ENCODE measurements at places on chromosomes 4 and X.

- DNase-seq, result peak; percentile 2
These were observed 31.5 kb upstream of the UNC5C start for GRCh38 chr4:95580226-95580625.

- no peak for DNase-seq
These were observed 947.8 kb downstream of the C4orf33 start for GRCh38 chr4:130043732-130044160.

- DNase-seq, result no peak
These were observed 14.0 kb downstream of the BBS12 start for GRCh38 chr4:122746485-122746965.

DNA sequence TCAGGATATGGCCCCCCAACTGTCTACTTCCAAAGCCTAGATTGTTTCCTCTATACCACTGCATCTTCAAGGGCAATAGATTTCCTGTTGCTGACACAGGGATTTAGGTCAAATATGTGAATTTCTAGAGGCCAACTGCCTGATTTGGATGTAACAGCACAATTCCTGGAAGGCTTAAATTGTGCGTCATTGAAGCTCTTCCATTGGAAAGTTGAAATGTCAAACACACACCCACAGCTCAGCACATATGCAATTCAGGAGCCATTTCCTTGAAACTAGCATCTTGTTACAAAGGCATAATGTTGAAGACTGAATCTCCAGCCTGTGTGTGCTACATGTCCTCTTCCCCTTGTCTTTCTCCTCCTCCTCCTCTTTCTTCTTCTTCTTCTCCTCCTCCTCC is 158.6 kb downstream of the STK32B start:
- no peak for DNase-seq

DNA sequence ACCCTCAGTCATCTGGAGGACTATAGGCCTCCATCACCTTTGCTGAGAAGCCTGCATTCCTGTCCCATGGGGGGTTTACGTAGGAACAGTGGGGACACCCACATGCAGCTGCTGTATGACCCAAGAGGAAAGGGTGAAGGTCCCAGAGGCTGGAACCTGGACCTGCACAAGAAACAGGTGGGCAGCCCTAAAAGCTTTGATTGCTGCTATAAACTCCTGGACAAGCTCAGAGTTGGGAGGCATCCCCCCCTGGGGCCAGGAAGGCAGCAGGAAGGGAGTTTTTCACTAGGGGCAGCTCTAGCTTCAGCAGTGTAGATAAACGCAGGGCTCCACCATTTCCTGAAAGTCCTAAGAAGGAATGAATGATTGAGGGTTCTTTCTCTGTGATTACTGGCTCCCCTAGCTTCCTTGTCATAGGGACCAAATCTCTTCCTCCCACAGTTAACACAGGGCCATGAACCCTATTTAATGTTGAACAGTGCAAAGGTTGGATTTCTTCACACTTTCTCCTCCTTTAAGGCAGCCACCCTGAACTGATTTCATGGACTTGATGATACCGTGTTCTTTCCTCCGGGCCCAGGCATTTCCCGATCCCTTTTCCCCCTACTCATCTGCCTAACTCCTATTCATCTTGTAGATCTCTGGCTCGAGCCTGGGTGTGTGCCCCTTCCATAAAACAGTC is 84.2 kb downstream of the CHRNA9 start:
- no peak for DNase-seq

DNA sequence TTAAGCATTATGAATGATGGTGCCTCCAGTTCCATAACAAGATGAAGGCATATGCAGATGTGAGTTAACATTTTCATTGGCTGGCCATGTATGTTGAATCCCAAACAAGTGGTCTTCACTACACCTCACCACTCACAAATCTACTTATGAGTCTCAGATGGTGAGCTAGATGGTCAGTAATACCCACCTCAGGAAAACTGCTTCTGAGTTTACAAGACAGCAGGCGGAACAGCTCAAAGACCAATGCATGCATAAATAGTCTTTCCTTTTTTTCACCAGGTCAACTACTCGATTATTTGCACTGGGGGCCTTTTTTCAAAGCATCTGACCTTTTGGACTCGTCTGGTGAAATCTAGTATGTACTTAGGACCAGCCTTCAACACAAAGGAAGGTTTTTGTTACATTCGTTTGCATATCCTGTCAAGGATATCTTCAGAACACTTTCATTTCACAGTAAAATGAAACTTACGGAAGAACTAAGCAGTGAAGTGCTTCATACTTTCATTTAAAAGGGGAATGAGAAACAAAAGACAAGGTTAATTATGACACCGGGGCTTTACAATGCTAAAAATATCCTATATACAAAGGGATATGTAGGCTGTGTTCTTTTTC is 23.1 kb upstream of the TLR7 start:
- DNase-seq, result no peak

GRCh38 chrX:39995457-39995856 is 102.3 kb downstream of the BCOR start:
- DNase-seq, result no peak

DNA sequence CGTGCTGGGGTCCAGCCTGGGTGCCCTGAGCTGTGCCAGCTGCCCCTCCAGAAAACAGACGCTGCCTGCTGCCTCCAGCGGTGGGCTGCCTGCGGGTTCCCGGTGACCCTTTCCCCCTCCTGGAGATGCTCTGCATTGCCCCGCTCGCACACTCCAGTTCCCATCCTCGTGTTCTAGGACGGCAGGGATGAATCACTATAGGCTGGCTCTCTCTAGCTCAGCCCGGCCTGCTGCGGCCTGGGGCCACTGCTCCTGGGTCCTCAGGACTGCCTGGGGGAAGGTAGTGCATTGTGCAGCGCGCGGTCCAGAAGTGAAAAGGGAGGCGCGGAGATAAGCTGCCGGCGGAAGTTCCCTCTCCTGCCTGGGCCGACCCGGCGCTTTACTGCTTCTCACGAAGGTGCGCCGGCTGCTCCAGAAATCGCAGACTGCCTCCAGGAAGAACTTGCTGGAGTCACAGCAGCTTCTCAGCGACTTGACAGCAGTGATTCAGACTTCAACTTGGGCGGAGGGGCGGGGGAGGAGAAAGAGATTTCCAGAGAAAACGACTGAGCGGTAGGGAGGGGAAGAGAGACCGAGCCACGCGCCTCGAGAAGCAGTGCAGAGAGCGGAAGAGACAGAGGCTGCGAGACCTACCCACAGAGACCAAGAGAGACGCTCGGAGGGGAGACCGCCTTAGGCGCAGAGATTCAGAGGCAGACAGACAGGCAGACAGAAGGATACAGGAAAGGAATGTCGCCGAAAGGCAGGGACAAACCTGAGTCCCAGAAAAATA is 6.7 kb upstream of the MSX1 start:
- DNase-seq, result peak; percentile 91

- DNase-seq, result peak; percentile 32
These were observed 21.9 kb downstream of the AP1AR start for GRCh38 chr4:112253382-112254000.

DNA sequence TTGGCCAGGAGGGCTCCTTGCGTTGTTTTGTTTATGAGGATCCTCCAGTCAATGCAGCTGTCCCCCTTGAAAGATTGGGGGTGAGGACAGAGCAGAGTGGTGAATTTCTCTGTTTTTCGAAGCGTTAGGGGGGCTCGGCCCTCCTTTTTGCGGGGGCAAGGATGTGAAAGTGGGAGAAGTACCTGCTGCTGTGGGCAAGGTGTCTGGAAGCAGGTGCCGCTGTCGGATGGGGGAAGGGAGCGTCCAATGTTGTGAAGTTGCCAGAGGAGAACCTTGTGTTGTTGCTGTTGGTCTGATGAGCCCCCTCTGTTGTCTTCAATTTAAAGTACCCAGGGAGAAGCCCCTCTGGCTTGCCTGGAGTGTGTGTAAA is 613 bp downstream of the GLRB start:
- peak; percentile 21 for DNase-seq

GRCh38 chr4:40301603-40302002 is 33.5 kb upstream of the CHRNA9 start:
- DNase-seq, result no peak

DNA sequence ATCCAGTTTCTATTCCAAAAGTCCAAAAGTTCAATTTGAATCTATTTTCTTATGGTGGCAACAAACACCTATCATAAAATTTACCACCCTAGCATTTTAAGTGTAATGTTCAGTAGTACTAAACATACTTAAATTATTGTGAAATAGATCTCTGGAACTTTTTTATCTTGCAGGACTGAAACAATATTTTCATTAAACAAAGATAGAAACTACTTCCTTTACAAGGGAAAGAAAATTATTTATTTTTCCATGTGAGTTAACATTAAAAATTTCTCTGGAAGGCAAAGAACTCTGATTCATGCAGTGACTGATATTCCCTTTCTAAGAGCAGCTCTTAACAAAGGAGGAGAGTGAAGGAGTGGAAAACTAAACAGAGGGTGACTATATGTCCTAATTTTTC is 40.2 kb downstream of the ADH7 start:
- DNase-seq, result no peak

DNA sequence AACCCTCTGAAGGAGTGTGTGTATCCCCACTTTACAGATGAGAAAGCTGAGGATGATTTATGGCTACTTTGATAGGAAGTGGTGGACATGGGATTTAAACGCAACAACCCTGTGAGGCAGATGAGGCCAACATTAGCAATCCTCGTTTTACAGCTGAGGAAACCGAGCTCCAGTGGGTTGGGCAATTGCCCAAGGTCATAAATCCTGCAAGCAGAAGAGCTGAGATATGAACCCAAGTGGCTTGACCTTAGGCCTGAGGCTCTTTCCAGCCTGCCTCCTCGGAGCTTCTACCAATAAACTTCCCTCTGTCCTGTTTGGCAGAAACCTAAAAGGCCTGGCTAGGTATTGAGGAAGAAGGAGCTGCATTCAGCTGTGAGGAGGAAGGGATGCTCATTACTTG is 185.5 kb upstream of the RBPJ start:
- no peak for DNase-seq

DNA sequence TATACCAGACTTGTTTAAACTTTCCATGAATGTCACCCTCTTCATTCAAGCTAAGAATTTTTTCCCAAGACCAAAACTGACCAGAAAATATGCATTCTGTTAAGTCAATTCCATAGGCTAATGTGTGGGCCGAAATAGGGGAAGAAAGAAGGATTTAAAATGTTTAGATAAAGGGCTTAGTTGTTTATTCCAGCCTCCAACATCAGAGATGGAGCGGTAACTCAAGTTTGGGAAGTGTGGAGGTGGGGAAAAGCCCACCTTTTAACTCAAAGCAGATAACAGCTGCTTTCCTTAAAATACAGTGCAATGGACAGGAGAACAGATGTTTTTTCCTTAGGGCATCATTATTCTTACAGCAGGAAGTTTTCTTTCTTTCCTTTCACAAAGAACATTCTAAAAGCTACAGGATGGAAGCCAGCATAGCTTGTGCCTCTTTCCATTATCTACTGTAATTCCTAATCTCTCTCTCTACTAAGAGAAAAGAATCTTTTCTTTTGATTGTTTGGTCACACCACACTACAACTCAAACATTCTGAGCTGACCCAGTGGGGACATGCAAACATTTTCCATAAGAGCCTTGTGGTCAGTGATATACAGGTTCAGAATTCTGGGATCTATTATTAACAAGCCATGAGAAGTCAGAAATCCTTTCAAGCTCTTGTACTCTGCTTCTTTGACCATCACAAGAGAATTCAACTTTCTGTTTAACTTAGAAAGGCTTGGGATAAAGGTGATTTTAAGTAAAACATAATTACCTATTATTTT is 101.6 kb downstream of the PDE5A start:
- DNase-seq, result no peak

- no peak for DNase-seq
These were observed 1389.5 kb downstream of the FAM133A start for GRCh38 chrX:95063554-95063953.

- no peak for DNase-seq
These were observed 48.2 kb downstream of the STK26 start for GRCh38 chrX:132071254-132071653.

Measured in mesendoderm (in vitro differentiated cells).